Activated CD4-positive, alpha-beta T cell treated with anti-CD3 and anti-CD28 coated beads for 24 hours (primary cell): ENCODE measurements at places on chromosomes 6 and 20.

DNA sequence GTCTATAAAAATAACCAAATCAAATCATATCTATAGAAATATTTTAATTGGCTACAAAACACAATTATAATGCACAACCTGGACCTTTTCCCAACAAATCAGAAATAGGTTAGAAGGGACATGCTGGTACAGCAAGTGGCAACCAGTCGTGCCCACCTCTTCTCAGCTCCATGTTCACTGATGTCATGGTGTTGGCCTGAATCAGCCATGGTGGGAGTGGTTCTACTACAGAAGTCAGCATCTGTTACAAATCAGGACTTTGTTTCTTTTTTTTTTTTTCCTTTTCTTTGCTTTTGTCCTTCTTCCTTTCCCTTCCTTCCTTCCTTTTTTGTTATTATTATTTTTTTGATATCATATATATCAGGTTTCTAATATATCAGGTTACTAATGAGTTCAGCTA, 91.2 kb downstream of the RALGAPA2 start:
- no peak for DNase-seq

GRCh38 chr20:59151820-59152219, 11.8 kb upstream of the ZNF831 start:
- no peak for DNase-seq

- DNase-seq: no peak
Observed at GRCh38 chr6:90720404-90720803, 133.5 kb upstream of the MAP3K7 start.

DNA sequence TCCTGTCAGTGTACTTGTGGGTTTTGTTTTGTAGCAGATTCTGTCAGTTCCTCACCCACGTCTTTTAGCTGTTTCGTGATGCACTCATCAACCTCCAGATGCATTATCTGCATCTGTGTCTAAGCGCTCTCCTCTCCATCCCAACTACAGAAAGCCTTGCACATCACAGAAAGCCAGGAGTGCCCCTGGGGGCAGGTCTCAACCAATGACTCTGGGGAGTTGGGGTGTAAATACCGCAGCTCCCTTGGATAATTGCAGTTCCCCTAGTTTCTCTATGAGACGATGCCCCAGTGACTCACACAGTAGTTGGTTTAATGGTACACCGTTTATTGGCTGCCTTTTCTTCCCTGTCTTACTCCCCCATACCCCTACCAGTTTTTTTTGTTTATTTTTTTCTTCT, 158.1 kb downstream of the SOX4 start:
- DNase-seq: no peak

GRCh38 chr6:90765491-90765890, 178.6 kb upstream of the MAP3K7 start:
- DNase-seq: no peak

DNA sequence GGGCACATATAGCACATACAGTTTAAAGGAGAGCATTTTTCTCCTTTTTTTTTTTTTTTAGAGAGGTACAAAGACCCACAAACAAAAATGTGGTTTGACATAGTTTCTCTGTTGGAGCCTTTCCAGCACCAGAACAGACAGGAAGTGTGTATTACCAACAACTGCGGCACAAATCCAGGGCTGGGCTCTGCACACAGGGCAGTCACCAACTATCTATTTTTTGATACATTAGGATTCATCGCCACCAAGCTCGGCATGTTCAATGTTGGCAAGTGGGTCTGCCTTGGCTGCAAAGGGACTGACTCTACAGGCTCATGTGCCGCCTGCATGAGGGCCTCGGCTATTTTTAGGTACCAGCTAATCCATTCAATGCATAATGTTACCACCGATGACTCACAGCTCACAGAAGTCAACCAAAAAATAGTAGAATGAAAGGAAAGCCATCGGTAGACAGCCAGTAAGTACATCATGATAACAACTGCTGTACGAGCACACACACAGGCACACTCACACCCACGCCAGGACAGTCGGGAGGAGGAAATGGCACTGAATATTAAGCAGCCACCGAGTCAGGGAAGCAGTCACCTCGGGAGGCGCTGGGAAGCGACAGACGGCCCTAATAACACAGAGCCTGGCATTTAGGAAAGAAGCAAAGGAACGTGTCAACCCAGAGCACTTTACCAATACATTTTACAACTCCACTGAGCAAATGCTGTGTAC, 81.6 kb downstream of the GMPR start:
- peak; percentile 30 for DNase-seq

DNA sequence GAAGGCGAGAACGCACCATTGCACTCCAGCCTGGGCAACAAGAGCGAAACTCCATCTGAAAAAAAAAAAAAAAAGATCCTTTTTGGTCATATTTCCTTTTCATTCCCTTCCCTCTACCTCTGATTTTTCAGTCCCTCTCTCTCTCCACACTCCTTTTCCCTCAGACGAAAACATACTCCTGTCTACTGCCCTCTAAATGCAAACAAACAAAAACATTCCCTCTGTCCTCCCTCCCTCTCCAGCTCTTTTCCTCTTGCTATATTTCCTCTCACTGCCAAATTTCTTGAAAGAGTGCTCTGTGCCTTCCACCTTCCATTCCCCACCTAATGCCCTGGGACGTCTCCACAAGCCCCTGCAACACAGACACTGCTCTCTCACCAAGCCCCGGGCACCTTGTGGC, 14.9 kb upstream of the MDFI start:
- no peak for DNase-seq

DNA sequence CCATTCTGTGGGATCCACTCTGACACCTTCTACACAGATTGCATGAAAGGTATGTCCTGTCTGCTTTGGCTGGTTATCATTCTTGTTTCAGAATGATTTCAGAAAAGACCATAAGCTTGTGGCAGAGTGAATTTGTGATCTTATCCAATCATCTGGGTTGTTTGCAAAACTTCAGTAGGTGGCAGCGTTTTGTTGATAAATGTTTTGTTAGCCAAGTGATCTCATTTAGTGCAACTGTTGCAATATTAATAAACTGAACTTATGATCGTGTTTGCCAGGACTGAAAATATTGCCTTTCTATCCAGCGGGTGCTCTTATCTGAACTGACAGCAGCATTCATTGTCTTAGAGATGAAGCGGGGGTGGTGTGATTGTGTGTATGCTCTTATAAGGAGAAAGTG, 613.2 kb upstream of the NOX3 start:
- no peak for DNase-seq

GRCh38 chr20:50462093-50462690, 48.0 kb upstream of the PTPN1 start:
- no peak for DNase-seq

- DNase-seq: no peak
Observed at GRCh38 chr6:186340-186965, 105.8 kb upstream of the DUSP22 start.

DNA sequence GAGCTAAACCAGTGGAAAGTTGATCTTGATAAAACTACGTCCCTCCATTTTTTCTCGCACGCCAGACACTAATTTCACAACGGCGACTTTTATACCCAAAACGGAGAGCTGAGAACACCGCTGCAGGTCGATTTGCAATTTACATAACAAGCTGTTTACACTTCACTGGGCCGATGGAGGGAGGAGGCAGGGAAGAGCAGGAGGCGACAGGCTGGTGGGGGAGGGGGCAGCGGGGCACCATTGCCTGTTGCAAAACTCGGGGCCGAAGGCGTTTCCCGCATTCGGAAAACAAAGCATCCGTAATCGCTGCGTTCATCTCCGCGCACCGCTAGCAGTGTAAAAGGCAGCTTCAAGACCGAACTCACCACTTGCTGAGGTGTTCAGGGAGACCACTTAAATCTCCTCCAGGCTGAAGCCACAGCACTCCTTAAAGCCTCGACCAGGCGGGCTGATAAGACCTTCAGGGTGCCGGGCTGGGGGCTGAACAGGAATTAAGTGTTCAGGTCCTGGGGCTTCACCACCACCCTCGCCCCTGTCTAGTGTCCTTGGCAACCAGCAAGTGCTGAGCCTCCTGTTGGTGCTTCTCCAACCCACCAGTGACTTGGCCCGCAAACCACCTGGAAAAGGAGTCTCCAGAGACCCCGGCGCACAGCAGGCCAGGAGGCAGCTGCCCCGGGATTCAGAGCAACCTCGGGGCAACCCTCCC, 2.0 kb upstream of the FOXC1 start:
- DNase-seq: no peak

GRCh38 chr20:64242003-64242796, 13.3 kb upstream of the PCMTD2 start:
- no peak for DNase-seq

- DNase-seq: peak; percentile 38
Observed at GRCh38 chr6:33126101-33126714, 50.4 kb downstream of the HLA-DPB1 start.

DNA sequence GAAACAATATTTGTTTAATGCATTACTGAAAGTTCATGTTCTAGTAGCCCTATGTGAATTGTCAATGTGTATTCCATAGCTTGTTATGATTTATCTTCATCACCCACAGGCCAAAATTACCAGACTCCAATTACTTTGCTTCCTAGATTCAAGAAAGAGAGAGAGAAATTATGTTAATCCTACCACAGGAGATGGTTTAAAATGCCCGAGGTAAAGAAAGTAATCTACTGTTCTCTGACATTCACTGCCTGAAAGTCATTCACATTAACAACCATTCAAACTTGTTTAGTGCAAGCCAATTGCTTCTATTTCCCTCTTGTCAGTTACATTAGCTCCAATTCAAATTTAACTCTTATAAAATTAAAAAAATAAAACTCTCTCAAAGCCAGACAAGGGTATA, 260.4 kb upstream of the THEMIS start:
- no peak for DNase-seq

- DNase-seq: no peak
Observed at GRCh38 chr6:20722455-20722854, 188.2 kb downstream of the CDKAL1 start.

DNA sequence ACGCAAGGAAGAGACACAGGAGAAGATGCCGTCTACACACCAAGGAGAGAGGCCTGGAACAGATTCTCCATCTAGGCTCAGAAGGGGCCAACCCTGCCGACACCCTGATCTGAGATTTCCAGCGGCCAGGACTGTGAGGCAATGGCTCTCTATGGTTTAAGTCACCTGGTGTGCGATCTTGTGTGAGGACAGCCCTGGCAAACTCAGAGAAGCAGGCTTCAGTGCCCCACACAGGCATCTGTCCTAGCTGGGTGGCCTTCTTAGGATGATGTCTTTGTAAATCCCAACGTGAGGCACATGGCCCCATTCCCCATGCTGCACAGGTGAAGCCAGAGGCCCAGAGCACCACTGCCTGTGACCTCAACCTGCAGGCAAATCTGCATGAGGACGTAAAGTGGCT, 87.6 kb upstream of the FRMD1 start:
- DNase-seq: no peak

GRCh38 chr6:5457983-5458683, 196.8 kb downstream of the FARS2 start:
- DNase-seq: no peak

GRCh38 chr6:45665859-45666258, 288.1 kb upstream of the SUPT3H start:
- DNase-seq: no peak

- DNase-seq: no peak
Observed at GRCh38 chr6:159565181-159565710, 127.8 kb downstream of the SOD2 start.

DNA sequence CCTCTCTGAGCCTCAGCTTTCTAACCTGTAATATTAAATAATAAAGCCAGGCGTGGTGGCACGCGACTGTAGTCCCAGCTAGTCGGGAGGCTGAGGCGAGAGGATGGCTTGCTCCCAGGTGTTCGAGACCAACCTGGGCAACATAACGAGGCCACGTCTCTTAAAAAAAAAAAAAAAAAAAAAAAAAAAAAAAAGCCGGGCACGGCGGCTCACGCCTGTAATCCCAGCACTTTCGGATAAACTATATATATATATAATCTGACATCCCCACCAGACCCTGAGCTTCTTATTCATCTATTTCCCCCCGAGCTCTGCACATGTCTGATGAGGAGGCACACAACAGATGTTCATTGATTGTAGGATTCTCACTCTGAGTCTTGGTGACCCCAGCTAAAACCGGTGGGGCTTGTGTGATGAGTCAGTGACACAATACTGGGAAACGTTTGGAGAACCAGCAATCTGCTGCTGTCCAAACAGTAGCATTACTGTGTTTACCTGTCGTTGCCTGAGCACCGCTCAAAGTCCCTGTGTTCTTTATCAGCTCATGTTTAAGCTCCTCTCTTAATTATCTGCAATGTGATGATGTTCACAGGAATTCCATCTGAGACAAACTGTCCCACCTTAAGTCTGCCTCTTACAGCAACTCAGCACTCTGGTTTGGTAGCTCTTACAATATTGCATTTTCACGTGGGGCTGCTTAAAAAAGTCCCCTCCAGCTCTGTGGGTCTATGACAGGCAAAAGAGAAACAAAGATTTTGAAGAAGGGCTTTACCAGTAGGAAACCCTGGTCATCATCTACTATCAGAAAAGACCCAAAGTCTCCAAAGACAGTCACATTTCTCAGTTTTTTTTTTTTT, 1.0 kb upstream of the SPATA2 start:
- no peak for DNase-seq

DNA sequence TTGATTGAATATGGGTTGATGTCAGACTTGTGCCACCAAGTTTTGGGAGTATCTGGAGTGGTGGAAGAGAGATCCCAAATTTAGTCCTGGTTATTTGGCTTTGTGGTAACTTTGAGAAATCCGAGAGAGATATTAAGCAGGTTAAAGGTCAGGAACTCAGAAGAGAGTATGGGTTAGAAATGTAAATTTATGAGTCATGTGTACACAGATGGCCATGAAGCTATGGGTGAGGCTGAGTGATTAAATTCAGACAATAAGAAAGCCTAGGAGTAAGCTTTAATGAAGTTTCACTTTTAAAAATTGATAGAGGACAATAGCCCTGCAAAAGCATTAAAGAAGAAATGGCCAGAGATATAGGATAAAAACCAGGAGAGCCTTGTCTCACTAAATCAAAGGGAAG, 14.3 kb downstream of the RIMS1 start:
- DNase-seq: no peak

- DNase-seq: no peak
Observed at GRCh38 chr20:2231701-2232100, 64.1 kb upstream of the TGM3 start.

GRCh38 chr6:63589952-63590411, 17.7 kb downstream of the LOC128125822 start:
- DNase-seq: no peak

- no peak for DNase-seq
Observed at GRCh38 chr6:120348926-120349325, 985.4 kb downstream of the TBC1D32 start.

DNA sequence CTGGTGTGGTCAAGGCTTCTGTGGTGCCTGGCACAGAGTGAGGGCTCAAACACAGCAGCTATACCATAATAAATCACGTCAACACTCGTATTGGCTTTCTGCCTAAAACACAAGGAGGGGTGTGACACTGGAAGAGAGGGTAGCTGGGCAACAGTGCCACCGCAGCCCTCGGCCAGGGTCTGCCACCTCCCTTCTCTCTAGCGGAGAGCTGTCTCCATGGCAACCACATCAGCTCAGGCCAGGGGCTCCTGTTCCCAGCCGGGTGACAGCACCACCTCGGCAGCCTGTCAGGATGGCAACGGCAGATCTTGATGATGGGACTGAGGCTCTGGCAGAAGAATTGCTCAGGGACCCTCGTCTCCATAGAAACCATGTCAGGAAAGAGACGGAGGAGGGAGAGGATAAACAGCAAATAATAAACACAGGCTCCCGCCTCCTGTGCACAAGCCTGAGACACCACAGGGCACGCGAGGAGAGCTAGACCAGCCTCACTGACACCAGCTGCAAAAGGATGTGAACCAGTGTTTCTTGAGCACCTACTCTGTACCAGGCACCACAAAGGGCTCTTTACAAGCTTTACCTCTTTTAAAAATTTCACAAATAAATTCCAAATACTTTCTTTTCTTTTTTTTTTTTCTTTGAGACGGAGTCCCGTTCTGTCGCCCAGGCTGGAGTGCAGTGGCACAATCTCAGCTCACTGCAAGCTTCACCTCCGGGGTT, 50.4 kb upstream of the TLDC2 start:
- DNase-seq: no peak
